Stromal cell of bone marrow (primary cell): ENCODE measurements at places on chromosomes 5 and 9.
A peak's percentile ranks its signal among the peaks of the same experiment; 100 is the strongest.

DNA sequence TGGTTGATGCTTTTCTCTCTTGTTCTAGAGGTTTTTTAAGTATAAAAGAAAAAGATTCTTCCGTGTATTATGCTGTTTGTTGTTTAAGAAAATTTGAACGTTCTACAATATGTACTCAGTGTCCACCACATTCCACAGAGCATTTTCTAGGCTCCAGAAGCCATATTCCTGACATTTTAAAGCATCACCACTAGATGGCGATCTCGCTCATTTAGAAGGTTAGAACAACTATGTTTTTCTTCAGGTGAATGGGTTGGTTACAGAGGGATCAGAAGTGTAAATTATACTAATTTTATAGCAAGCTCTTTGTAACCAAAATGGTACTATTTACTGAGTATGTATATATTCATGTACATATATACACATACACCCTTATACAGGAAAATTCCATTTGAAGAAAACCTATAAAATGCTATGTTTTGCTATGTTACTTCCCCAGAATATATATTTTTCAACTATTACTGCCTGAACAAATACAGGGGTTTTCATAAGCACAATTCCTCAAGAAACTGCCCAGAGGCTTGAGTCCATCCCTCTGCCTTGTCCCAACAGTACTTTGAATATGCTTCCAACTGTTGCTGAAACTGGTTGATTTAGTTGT lies 284.3 kb downstream of the CCDC171 start:
- DNase-seq, result peak; percentile 40

- no peak for DNase-seq
Measured at GRCh38 chr5:159779481-159779880, 136.8 kb upstream of the ADRA1B start.

DNA sequence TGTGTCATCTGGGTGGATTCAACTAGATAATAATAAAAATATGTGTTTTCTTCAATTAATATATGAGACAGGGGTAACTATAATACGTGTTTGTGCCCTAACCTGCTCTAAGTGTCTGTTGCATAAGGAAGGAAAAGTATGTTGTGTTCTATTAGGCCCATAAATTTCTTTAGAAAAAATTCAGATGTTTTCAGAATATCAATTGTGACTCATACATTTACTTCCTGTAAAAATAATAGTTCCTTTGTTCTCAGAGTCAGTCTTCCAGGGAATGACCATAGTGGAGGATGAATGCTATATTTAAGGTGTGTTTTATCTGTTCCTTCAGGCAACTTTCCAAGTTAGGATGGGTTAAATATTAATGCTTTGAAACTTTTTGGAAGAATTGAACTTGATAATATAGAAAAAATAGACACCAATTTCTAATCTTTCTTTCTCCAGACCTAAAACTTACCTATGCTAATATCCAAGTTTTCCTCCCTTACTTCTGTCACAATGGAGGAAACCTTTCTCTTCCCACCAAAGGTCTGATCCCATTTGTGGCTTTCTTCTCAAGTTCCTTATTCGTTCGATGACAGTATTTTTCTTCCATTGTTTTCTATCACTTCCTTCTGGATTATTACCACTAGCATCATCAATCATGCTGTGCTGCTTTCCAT lies 49.9 kb downstream of the ISL1 start:
- no peak for DNase-seq

- peak; percentile 4 for DNase-seq
Measured at GRCh38 chr9:93003552-93004407, 54.7 kb upstream of the SUSD3 start.

- no peak for DNase-seq
Measured at GRCh38 chr9:69715825-69716224, 43.7 kb upstream of the APBA1 start.
